Progenitor cell of endocrine pancreas (in vitro differentiated cells): ENCODE measurements at places on chromosomes 5 and 9.

DNA sequence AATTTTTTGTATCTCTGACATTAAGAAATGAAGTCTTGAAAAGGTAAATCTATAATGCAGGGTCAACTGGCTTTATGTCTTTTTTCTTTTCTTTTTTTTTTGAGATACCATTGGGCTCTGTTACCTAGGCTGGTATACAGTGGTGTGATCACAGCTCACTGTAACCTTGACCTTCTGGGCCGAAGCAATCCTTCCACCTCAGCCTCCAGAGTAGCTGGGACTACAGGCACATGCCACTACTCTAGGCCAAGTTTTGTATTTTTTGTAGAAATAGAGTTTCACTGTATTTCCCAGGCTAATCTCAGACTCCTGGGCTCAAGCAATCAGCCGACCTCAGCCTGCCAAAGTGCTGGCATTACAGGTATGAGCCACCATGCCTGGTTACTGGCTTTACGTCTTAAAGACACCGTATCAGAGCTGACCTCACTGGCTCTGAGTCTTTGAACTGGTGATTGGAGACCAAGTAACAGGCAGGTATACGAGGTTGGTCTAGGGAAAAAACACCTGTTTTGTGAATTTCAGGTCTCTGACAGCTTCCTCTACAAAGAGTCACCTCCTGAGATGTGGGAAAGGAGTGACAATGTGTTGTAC lies 70.4 kb upstream of the GPBP1 start:
- no peak for DNase-seq
- peaks cover 2% of the 10 kb centered on the region for H3K4me1 ChIP-seq
- H3K36me3 ChIP-seq: no peaks in the 10 kb centered on the region

DNA sequence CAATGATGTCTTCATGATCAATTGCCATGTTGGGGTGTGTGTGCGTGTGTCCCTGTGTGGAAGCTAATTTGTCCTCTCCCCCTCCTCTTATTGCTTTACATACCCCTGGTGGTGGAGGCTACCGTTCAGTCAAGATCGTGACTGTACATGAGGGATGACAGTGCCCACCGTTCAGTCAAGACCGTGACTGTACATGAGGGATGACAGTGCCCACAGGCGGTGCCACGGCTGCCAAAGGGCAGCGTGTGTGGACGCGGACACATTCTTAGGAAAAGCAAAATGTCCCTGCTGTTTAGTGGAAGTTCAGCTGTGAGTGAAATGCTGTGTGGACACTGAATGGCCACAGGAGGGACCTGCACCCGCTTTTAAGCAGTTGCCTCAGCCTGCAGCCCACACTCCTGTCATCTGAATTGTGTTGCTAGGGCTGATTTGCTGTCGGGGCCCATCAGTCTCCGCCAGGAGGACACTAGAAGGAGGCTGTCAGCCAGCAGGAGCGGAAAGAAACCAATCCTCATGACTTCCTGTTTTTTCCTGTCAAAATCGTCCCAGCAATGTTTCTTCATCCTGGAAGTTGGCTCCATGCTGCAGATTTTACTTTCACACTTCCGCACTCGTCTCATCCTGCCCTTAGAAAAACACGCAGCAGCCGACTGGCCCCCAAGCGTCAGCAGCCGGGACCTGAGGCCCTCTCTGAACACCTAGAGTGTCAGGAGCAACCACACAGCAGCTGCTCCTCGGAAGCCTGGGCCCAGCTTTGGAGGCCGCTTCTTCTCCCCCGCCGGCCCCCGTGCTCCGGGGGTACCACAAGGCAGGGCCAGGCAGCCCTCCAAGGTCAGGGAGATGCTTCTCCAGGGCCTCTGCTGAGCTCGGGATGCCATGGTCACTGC lies 9.1 kb downstream of the OR2V1 start:
- H3K4me3 ChIP-seq: no peak overlapping the region
- DNase-seq: no peak
- no peak overlapping the region for H3K27ac ChIP-seq
- peaks cover 88% of the 10 kb centered on the region for H3K27me3 ChIP-seq
- H3K4me1 ChIP-seq: no peaks in the 10 kb centered on the region

- H3K27ac ChIP-seq: no peak overlapping the region
- peaks cover 15% of the 10 kb centered on the region for H3K4me1 ChIP-seq
- DNase-seq: no peak
- no peak overlapping the region for H3K4me3 ChIP-seq
- H3K27me3 ChIP-seq: no peaks in the 10 kb centered on the region
These were observed 37.1 kb downstream of the PLPP1 start for GRCh38 chr5:55497712-55498111.

- no peak overlapping the region for H3K4me3 ChIP-seq
- peaks cover 3% of the 10 kb centered on the region for H3K36me3 ChIP-seq
- no peak overlapping the region for H3K27ac ChIP-seq
- no peak for DNase-seq
- no peaks in the 10 kb centered on the region for H3K27me3 ChIP-seq
- no peaks in the 10 kb centered on the region for H3K4me1 ChIP-seq
These were observed 137.4 kb downstream of the MED27 start for GRCh38 chr9:131942146-131942720.

DNA sequence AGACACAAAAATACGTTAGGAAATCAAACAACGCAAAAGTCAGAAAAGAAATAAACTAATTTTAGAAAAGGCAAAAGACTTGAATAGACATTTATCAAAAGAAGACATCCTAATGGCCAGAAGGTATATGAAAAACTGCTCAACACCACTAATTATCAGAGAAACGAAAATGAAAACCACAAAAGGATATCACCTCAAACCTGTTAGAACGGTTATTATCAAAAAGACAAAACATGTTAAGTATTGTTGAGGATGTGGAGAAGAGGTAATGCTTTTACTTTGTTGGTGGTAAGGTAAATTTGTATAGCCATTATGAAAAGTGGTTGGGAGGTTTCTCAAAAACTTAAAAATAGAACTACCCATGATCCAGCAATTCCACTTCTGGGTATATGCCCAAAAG lies 230.0 kb upstream of the RGMB start:
- H3K27ac ChIP-seq: no peak overlapping the region
- no peaks in the 10 kb centered on the region for H3K4me1 ChIP-seq
- H3K36me3 ChIP-seq: peaks cover 2% of the 10 kb centered on the region
- H3K27me3 ChIP-seq: no peaks in the 10 kb centered on the region

GRCh38 chr5:5650242-5650641 lies 227.8 kb downstream of the ICE1 start:
- H3K4me3 ChIP-seq: no peak overlapping the region
- no peaks in the 10 kb centered on the region for H3K4me1 ChIP-seq
- H3K27ac ChIP-seq: no peak overlapping the region
- no peaks in the 10 kb centered on the region for H3K36me3 ChIP-seq
- H3K27me3 ChIP-seq: no peaks in the 10 kb centered on the region

- H3K4me3 ChIP-seq: no peak overlapping the region
- DNase-seq: no peak
- H3K27me3 ChIP-seq: no peaks in the 10 kb centered on the region
- H3K4me1 ChIP-seq: peaks cover 2% of the 10 kb centered on the region
- H3K27ac ChIP-seq: no peak overlapping the region
These were observed 423.8 kb upstream of the SLC30A5 start for GRCh38 chr5:68669864-68670575.

DNA sequence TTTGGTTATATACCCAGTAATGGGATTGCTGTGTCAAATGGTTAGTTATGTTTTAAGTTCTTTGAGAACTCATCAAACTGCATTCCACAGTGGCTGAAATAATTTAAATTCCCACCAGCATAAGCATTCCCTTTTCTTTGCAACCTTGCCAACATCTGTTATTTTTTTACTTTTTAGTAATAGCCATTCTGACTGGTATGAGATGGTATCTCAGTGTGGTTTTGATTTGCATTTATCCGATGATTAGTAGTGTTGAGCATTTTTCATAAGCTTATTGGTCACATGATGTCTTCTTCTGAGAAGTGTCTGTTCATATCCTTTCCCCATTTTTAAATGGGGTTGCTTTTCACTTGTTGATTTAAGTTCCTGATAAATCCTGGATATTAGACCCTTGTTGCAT lies 435.7 kb upstream of the RIOK2 start:
- no peaks in the 10 kb centered on the region for H3K36me3 ChIP-seq
- H3K27ac ChIP-seq: no peak overlapping the region
- no peak overlapping the region for H3K4me3 ChIP-seq
- DNase-seq: no peak
- H3K4me1 ChIP-seq: no peaks in the 10 kb centered on the region

DNA sequence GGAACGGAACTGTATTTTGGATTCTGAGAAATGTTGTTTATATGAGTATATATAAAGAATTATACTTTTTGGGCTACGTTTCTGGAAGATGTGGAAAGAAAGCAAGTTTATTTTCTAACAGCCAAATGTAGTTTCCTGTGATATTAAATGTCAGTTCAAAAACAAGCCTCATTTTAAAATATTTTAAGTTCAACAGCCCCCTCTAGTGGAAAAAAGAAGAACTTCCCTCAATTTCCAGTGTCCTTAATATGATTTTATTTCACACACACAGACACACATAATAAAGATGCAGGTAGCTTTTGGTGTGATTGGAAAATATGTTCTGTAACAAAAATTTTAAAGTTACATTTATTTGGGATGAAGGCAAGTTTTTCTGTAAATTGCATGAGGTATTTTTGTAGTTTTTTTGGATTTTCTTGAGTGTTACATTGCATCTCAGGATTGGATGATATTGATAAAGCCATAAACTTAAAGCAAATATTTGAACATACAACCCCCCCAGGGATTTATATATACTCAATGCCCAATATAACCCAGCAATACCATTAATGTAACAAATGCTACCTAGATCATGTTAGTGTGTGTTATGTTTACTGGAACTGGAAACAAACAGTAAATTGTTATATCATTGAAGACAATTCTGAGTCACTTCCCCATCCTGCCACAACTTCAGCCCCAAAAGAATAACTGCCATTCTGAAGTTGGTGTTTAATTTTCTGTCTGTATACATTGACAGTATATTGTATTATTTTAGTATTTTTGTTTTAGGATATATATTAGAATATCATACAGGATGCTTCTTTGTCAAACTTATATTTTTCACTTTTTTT lies 54.0 kb downstream of the CCDC171 start:
- H3K4me3 ChIP-seq: no peak overlapping the region
- H3K36me3 ChIP-seq: no peaks in the 10 kb centered on the region
- DNase-seq: no peak
- H3K27me3 ChIP-seq: no peaks in the 10 kb centered on the region
- H3K27ac ChIP-seq: no peak overlapping the region

- H3K27me3 ChIP-seq: no peaks in the 10 kb centered on the region
- no peak for DNase-seq
- no peak overlapping the region for H3K27ac ChIP-seq
- no peaks in the 10 kb centered on the region for H3K4me1 ChIP-seq
- H3K4me3 ChIP-seq: no peak overlapping the region
- H3K36me3 ChIP-seq: no peaks in the 10 kb centered on the region
These were observed 438.2 kb downstream of the ARHGEF28 start for GRCh38 chr5:74064225-74064624.

DNA sequence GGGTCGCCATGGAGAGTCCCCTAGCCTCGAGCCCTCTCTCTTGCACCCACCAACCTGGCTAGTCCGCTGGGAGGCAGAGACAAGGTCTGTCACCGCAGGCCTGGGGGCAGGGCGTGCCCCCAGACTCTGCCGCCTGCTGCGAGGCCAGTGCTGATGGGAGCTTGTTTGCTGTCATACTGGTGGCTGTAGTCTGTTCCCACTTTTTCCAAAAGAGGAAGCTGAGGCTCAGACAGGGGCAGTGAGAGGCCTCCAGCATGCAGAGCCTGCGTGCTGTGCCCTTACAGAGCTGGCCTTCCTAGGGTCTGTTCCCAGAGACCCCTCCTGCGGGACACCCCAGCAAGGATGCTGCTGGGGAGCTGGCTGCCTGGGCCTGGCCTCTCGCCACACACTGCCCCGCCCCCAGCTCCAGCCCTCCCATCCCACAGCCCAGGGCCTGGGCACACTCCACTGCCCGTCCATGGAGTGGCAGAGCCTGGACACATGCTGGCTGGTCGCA lies 21.0 kb upstream of the SUSD3 start:
- no peaks in the 10 kb centered on the region for H3K36me3 ChIP-seq

- no peak for DNase-seq
- no peak overlapping the region for H3K27ac ChIP-seq
- H3K36me3 ChIP-seq: no peaks in the 10 kb centered on the region
- no peaks in the 10 kb centered on the region for H3K27me3 ChIP-seq
These were observed 201.6 kb upstream of the PAPPA start for GRCh38 chr9:115951977-115952376.
